ENCODE measurements at places on chromosomes 7 and 10. TPM values are rescaled to one million over a fixed set of nuclear protein-coding genes. Genes with fewer than 3 reads are reported as not detected.

MRLN gene
- not detected for total RNA-seq

CHST12 gene
- total RNA-seq = 15.0 TPM

LBX1 gene
- 1.0 TPM for total RNA-seq

PRR15 gene
- 0.41 TPM for total RNA-seq

- no peaks in the 10 kb centered on the region for H3K27me3 ChIP-seq
- H3K27ac ChIP-seq = no peak overlapping the region
- no peaks in the 10 kb centered on the region for H3K4me1 ChIP-seq
Observed at GRCh38 chr7:69388452-69389137, 209.7 kb upstream of the AUTS2 start.

DNA sequence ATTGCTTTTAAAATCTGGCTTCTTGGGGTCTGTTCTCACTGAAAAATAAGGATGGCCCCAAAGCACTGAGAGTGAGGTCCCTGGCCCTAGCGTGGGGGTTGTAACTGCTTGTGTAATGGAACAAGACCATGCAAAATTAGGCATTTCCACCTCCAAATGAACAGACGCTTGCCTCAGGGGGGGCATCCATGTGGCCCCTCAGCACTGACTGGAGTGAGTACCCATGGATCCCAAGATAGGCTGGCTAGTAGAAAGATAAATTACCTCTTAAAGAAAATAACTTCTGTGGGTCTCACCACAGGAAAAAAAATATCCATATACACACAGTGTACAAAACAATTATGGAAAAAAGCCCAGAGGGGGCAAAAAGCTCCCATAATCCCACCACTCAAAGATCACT is 15.2 kb upstream of the CPA1 start:
- peaks cover 42% of the 10 kb centered on the region for H3K4me1 ChIP-seq
- peaks cover 4% of the 10 kb centered on the region for H3K36me3 ChIP-seq
- H3K27ac ChIP-seq = peak overlapping the region; percentile 72
- no peak overlapping the region for H3K4me3 ChIP-seq

DNA sequence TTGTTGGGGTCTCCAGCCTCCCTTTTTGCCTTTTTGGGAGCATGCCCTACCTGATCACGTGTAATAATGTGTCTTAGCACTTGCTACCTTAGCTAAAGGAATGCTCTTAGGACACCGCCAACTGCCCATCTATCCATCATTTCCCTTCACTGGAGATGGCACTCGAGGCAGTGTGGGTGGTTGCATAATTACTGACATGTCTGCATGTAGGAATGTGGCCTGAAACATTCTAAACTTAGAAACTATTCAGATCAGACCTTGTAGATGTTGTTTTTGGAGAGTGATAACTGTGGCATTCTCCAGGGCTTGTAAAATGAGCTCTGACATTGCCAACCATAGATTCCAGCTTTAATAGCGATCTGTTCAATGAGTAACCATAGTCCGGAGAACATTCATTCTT is 365.8 kb downstream of the BBS9 start:
- H3K4me3 ChIP-seq = no peak overlapping the region
- no peak for DNase-seq
- peaks cover 14% of the 10 kb centered on the region for H3K4me1 ChIP-seq
- no peaks in the 10 kb centered on the region for H3K27me3 ChIP-seq
- H3K36me3 ChIP-seq = no peaks in the 10 kb centered on the region

DNA sequence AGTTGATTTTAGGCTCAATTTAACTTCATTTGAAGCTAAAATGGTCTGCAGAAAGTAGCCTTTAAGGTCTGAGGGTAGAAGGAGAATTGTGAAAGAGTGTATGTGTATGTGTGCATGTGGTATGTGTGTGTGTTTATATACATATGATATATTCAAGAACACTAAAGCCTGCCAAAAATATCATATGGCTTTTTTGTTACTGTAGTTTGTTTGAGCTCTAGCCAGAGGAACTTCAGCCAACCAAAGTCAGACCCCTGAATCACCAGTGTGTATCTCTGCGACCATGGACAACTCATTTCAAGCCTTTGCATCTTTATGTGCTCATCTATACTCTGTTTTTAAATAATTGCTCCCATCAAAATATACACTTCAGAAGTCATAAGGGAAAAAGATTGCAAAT is 58.4 kb upstream of the HDAC9 start:
- H3K36me3 ChIP-seq = no peaks in the 10 kb centered on the region
- no peak for DNase-seq
- no peaks in the 10 kb centered on the region for H3K4me1 ChIP-seq
- H3K4me3 ChIP-seq = no peak overlapping the region
- no peaks in the 10 kb centered on the region for H3K27me3 ChIP-seq

- no peak overlapping the region for H3K4me3 ChIP-seq
- H3K27ac ChIP-seq = peak overlapping the region; percentile 71
- H3K36me3 ChIP-seq = peaks cover 5% of the 10 kb centered on the region
- H3K4me1 ChIP-seq = peaks cover 30% of the 10 kb centered on the region
- DNase-seq = no peak
- no peaks in the 10 kb centered on the region for H3K27me3 ChIP-seq
Observed at GRCh38 chr7:1942243-1942940, 272.3 kb downstream of the ELFN1 start.

DNA sequence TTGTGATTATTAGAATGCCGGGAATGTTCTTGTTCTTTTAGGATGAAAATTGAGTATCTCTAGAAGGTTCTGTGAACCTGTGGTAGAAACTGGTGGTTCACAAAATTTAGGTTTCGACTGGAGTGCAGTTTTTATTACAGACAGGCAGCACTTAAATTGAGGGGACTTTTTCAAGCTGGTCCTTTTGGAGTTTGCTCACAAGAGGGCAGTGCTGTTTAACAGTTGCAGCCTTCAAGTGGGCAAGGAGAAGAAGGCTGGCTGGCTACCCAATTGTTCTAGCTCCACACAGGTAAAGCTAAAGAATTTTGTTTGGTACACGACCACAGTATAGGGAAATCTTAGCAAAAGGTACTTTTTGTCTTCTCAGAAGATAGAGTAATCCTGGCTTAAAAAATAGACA is 233.6 kb downstream of the SNX13 start:
- peak; percentile 48 for DNase-seq
- H3K27me3 ChIP-seq = peaks cover 9% of the 10 kb centered on the region
- H3K4me3 ChIP-seq = no peak overlapping the region
- peaks cover 4% of the 10 kb centered on the region for H3K4me1 ChIP-seq

DNA sequence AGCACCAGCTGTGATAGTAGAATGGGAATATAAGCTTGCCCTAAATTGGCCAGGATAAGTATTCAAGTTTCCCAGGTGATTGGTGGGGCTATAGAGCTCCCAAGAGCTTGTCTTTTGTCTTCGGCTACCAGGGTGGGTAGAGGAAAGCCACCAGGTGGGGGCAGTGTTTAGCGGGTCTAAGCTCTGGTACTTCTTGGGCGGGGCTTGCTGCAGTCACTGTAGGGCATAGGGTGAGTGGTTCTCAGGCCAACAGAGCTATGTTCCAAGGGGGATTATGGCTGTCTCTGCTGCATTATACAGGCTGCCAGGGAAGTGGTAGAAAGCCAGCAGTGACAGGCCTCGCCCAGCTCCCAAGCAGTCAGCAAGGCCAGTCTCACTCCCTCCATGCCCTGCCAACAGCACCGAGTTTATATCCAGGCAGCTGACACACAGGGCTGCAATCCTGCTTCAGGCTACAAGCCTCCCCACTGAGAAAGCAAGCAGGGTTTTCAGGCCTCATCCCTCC is 110.7 kb downstream of the ZNF467 start:
- H3K36me3 ChIP-seq = peaks cover 2% of the 10 kb centered on the region
- DNase-seq = peak; percentile 60
- peaks cover 48% of the 10 kb centered on the region for H3K27me3 ChIP-seq
- no peak overlapping the region for H3K4me3 ChIP-seq
- H3K27ac ChIP-seq = no peak overlapping the region
- H3K4me1 ChIP-seq = no peaks in the 10 kb centered on the region

GRCh38 chr10:124013916-124014315 is 79.5 kb downstream of the CHST15 start:
- H3K4me3 ChIP-seq = no peak overlapping the region
- peak overlapping the region; percentile 37 for H3K27ac ChIP-seq
- no peak for DNase-seq

GRCh38 chr10:28637346-28637745 is 40.0 kb upstream of the BAMBI start:
- H3K4me1 ChIP-seq = no peaks in the 10 kb centered on the region
- DNase-seq = no peak
- no peaks in the 10 kb centered on the region for H3K27me3 ChIP-seq
- no peaks in the 10 kb centered on the region for H3K36me3 ChIP-seq
- no peak overlapping the region for H3K4me3 ChIP-seq
- no peak overlapping the region for H3K27ac ChIP-seq

GRCh38 chr7:139829775-139830117 is 682 bp downstream of the TBXAS1 start:
- H3K36me3 ChIP-seq = peaks cover 12% of the 10 kb centered on the region
- H3K4me1 ChIP-seq = peaks cover 18% of the 10 kb centered on the region
- no peak for DNase-seq
- H3K4me3 ChIP-seq = no peak overlapping the region
- no peak overlapping the region for H3K27ac ChIP-seq

DNA sequence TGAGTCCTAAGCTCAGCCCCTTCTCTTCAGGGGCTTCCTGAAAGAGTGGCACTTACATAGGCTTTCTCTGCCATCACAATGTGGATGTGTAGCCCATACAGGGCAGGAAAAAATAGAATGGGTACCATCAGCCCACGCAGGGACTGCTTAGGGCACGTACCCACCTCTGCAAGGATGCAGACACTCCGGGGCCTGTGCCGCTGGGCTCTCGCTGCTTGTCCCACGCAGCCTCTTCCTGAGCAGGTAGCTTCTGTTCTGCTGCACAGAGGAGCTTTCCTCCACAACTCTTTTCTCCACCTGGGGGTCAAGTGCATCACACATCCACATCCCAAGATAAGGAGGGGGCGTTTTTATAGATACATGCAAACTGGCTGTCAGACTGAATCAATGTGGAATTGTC is 34.3 kb downstream of the FRMPD2 start:
- no peak for DNase-seq
- H3K4me1 ChIP-seq = peaks cover 12% of the 10 kb centered on the region
- no peak overlapping the region for H3K27ac ChIP-seq
- no peaks in the 10 kb centered on the region for H3K36me3 ChIP-seq
- H3K4me3 ChIP-seq = no peak overlapping the region
- no peaks in the 10 kb centered on the region for H3K27me3 ChIP-seq

GRCh38 chr10:94146746-94147145 is 153.0 kb downstream of the PLCE1 start:
- no peak for DNase-seq
- peaks cover 10% of the 10 kb centered on the region for H3K36me3 ChIP-seq
- no peaks in the 10 kb centered on the region for H3K27me3 ChIP-seq
- no peak overlapping the region for H3K4me3 ChIP-seq

- H3K27ac ChIP-seq = no peak overlapping the region
- H3K4me1 ChIP-seq = peaks cover 3% of the 10 kb centered on the region
- no peak overlapping the region for H3K4me3 ChIP-seq
- no peaks in the 10 kb centered on the region for H3K27me3 ChIP-seq
- H3K36me3 ChIP-seq = peaks cover 3% of the 10 kb centered on the region
Observed at GRCh38 chr7:80732630-80733029, 94.2 kb downstream of the CD36 start.

DNA sequence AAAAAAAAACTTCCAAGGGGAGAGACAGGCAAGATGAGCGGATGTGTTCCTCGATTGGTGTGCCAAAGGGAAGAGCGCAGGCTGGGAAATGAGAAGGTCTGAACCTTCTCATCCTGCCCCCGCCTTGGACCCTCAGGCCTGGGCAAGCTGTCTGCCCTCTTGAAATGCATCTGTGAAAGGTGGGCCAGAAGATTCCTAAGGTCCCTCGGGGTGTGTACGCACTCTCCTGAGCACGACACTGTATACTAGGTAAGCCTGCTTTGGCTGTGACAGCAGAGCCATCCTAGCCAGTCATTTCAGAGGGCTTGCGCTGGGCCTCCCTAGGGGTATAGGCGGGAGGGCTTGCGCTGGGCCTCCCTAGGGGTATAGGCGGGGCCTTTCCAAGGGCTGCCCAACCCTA is 26.8 kb downstream of the PODXL start:
- no peaks in the 10 kb centered on the region for H3K4me1 ChIP-seq
- no peaks in the 10 kb centered on the region for H3K36me3 ChIP-seq
- no peak for DNase-seq
- peaks cover 6% of the 10 kb centered on the region for H3K27me3 ChIP-seq
- no peak overlapping the region for H3K27ac ChIP-seq
- no peak overlapping the region for H3K4me3 ChIP-seq

DNA sequence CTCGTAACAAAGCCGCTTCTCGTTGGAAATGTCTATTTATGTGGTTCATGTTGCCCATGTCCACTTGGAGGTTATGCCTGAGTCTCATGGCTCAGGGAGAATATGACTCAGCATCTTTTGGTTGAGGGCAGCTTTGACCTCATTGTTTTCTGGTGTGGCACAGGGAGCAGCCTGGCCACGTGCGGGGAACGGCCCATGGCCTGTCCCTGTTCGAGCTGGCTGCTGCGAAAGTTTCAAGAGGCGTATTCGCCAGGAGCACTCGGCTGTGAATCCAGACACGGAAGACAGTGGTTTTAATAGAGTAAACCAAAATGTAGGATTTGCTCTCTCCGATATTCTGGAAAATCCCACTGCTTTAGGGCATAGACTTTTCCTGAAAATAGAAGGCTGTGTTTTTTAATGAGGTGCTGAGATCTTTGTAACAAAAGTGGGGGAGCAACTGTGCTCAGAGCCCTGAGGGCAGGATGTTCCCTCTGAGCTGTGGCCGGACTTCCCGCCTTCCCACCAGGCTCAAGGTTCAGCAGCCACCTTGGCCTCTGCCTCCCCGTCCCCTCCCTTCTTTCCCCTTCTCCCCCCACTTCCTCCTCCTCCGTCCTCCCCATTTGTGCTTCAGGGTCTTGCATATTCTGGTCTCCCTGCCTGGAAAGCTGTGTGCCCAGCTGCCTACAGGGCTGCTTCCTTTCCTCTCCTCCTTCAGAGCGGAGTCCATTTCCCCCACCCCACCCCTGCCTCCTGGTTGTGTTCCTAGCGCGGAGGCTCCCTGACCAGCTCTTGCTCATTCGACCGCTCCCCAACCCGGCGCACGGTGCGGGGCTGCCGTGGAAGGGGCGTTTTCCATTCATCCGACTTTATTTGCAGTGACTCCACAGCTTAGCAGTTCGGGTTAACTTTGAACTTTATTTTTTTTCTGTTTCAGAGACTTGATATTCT is 642.0 kb downstream of the SDK1 start:
- peaks cover 18% of the 10 kb centered on the region for H3K4me1 ChIP-seq
- H3K27ac ChIP-seq = peak overlapping the region; percentile 71
- no peak for DNase-seq
- no peaks in the 10 kb centered on the region for H3K27me3 ChIP-seq
- H3K4me3 ChIP-seq = no peak overlapping the region

GRCh38 chr7:133207687-133208086 is 45.2 kb upstream of the EXOC4 start:
- H3K4me3 ChIP-seq = no peak overlapping the region
- no peaks in the 10 kb centered on the region for H3K27me3 ChIP-seq
- H3K27ac ChIP-seq = no peak overlapping the region
- peaks cover 2% of the 10 kb centered on the region for H3K36me3 ChIP-seq
- no peaks in the 10 kb centered on the region for H3K4me1 ChIP-seq

All from neural crest cell (in vitro differentiated cells).